CD4-positive, alpha-beta T cell treated with Interleukin-15 for 4 hours (primary cell): ENCODE measurements at places on chromosomes 13 and 19.
A peak's percentile ranks its signal among the peaks of the same experiment; 100 is the strongest.

GRCh38 chr19:19558055-19558454, 20.0 kb downstream of the CILP2 start:
- DNase-seq = no peak

- no peak for DNase-seq
Observed at GRCh38 chr13:62113179-62113578, 697.5 kb upstream of the PCDH20 start.

GRCh38 chr13:98658131-98658530, 81.2 kb upstream of the STK24 start:
- no peak for DNase-seq

GRCh38 chr13:114258589-114258988, 22.8 kb upstream of the UPF3A start:
- DNase-seq = no peak

DNA sequence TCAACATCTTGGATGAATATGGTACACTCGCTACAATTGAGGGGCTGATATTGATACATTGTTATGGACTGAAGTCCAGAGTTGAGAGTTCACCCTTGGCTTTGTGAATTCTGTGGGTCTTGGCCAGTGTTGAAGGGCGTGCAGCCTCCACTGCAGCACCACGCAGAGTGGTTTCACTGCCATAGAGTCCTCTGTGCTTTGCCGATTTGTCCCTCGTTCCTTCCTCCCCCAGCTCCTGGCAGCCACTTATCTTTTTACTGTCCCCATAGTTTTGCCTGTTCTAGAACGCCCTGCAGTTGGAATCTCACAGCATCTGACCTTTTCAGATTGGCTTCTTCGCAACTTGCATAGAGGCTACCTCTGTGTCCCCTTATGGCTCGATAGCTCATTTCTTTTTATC, 57.3 kb upstream of the IRS2 start:
- no peak for DNase-seq

DNA sequence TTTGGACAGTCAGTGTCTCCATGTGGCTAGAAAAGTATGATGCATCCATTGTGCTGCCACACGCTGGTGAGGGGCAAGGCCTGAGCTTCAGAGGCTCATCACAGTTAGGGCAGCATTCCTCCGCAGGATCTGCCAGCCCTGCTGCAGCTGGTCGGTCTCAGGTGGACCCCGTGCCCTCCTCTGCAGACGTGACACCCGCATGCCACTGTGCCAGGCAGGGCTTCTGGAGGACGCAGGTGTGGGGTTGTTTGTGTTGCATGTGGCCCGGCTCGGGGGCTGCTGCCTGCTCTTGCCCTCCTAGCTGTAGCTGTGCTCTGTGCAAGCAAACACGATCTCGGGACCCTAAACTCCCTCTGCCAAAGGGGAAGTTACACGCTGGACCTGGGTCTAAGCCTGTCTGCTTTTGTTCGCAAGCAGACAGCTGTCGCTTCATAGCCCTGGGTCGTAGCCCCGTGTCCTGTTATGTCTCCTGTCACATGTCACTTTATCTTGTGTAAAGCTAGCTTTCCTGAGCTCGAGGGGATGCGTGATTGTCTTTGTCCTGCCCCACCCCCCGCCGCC, 45.3 kb downstream of the SLC7A9 start:
- no peak for DNase-seq

DNA sequence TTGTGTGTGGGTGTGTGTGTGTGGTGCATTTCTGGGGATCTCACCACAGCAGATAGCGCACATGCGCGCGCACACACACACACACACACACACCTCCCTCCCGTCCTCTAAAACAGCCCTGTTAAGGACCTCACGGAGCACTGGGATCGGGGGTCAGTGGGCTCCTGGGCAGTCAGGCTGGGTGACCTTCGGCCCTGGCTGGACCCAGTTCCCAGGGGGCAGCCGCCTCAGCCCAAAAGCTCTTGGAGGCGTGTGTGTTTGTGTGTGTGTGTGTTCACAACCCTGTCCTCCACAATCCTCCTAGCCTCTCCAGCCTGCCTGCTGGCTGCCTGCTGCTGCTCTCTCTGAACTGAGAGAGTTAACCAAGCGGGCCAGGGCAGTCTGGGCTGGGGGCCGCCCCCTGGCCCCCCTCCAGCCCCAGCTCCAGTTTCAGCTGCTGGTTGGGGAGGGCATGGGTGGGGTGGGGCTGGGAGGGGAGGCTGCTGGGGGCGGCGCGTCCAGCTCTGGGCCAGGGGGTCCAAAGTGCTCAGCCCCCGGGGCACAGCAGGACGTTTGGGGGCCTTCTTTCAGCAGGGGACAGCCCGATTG, at the start of gene FXYD1:
Gene FXYD1 (plus strand): TSS at position 520 of the 588 bp plus-strand sequence. CDS start 1,256 bp downstream, outside the sequence.
- no peak for DNase-seq

- DNase-seq = no peak
Observed at GRCh38 chr13:72290962-72291681, 424.1 kb upstream of the DACH1 start.

DNA sequence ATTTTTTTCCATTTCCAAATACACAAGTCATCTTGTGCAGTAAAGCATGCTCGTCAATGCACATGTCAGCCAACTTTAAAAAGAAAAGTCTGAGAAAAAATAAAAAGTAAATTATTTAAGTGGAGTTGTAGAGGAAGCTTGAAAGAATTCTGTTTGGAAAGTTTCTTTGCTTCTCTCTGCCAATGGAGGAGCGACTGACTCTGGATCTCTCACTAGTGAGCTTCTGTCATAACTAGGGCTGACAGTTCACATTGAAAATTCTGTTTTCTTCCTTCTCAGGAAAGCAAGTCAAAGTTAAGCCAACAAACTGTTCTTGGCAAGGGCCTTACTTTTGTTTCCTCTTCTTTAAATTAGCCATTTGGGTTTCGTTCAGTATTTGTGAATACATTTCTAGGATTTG, 298.2 kb downstream of the POU4F1 start:
- no peak for DNase-seq

DNA sequence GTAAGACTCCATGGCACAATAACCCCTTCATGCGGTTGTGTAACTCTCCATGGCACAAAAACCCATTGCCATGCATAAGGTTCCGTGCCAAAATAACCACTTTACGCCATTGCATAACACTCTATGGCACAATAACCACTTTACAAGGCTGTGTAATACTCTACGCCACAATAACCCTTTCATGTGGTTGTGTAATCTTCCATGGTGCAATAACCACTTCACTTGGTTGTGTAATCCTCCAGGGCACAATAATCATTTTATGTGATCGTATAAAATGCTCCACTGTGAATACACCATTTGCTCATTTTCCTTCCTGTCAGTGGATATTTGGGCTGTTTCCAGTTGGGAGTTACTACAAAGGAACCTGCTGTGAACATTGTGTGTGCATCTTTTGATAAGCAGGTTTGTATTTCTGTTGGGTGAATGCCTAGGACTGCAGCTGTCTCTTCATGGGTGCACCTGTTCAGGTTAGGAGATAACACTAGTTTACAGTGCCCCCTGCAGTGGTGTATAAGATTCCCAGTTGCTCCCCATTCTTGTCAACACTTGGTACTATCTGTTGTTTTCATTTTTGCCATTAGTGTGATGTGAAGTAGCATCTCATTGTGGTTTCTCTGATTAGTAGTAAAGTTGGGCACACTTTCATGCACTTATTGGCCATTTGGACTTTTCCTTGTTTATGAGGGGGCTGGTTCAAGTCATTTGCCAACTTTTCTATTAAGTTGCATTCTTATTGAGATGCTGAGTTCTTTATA, 21.1 kb upstream of the ZSCAN18 start:
- DNase-seq = no peak

DNA sequence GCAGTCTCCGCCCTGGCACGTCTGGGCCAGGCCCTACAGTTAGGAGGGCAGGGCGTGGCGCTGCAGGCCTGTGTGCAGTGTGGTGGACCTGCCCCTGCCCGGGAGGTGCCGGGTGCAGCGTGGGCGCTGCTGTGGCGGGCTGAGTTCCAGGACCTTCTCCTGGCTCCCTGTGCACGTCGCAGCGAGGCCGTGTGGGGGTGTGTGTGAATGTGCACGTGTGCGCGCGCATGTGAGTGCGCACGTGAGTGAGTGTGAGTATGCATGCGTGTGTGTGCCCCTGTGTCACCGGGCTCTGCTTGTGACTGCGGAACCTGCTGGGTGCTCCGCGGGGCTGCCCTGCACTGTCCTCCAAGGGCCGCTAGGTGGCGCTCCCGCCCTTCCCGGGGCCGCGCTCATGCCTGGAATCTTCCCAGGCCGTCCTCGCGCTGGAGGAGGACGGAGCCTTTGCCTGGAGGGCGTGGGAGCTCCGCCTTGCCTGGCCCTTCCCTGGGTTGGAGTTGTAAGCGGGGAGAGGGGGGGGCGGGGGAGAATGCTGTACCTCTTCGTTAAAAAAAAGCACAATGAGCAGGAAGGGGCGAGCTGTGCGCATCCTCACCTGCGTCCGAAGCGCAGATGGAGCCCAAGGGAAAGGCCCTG, 79.3 kb downstream of the KDM4B start:
- DNase-seq = peak; percentile 51

DNA sequence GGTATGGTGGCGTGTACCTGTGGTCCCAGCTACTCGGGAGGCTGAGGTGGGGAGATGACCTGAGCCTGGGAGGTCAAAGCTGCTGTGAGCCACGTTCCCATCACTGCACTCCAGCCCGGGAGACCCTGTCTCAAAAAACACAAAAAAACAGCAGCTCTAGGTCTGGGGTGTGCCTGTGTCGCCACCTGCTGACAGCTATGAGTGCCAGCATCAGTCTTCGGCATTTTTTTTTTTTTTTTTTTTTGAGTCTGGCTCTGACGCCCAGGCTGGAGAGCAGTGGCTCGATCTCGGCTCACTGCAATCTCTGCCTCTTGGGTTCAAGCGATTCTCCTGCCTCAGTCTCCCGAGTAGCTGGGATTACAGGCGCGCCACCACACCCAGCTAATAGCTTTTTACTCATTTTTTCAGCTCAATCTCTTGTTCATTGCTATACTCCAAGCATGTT, 10.1 kb downstream of the AP2S1 start:
- peak; percentile 48 for DNase-seq

DNA sequence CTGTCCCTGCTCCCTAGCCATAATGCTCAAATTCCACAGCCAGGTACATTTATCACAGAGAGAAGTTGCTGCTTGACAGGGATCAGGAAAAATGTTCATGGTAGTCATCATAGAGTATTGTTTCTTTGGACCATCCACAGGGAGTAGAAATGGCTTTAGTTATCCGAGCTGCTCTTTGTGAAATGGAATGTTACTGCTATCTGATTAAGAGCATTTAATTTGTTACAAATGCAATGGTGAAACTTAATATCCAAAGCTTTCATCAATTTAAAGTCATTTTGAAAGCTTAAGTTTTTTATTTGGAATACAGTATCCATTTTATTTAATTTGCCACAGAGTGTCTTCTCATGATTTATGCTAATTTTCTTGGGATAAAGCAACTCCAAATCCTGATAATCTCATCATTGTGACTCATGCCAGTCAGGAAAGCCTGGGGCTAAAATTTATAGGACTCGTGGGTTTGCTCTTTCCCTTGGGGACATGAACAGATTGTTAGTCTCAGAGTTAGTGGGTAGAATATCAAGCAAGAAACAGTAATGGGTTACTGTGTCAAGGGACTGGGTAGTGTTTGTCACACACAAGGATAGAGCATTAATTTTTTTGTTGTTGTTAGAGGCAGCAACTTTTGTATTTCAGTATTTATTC, 59.8 kb downstream of the SCEL start:
- no peak for DNase-seq

DNA sequence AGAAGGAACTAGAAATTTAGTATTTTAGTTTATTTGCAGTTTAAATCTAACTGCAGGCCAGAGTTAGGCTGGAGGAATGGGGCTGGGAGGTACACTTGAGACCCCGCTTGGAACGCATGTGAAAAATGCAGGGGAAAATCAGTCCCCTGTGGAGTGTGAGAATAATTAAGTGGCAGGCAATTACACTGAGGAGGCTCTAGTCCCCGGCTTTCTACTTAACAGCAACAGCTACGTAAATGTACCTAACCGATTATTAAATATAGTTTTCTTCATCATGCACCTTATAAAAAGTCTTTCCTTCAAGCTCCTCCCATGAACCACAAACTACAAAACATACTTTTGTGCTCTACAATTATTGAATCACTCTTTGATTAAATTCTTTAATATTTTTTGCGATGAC, 804 bp downstream of the ZNF708 start:
- DNase-seq = no peak
